ENCODE measurements at places on chromosomes 12 and 14. TPM values are rescaled to one million over a fixed set of nuclear protein-coding genes. Genes with fewer than 3 reads are reported as not detected.

Gene ZNF410
- 14.9 TPM for total RNA-seq

Gene SDR9C7
- total RNA-seq, result not detected

DNA sequence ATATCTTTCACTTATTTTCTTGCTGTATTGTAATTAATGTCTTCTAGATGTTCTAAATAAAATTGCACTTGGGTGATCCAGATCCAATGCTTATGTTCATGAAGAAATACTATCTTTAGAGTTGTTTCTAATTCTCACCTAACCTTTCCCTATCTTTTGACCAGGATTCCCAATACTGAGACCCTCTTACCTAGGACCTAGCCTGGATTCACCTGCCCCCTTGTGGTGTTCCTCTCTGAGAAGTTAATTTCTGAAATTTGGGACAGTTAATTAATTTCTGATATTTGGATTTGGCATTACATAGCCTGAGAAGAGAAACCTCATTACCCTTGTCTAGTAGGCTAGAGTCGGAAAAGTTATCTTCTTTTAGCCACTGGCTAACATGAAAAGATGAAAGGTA, 29.5 kb downstream of the FOXA1 start:
- H3K4me3 ChIP-seq, result no peak overlapping the region
- DNase-seq, result no peak
- H3K36me3 ChIP-seq, result no peaks in the 10 kb centered on the region
- no peaks in the 10 kb centered on the region for H3K4me1 ChIP-seq

DNA sequence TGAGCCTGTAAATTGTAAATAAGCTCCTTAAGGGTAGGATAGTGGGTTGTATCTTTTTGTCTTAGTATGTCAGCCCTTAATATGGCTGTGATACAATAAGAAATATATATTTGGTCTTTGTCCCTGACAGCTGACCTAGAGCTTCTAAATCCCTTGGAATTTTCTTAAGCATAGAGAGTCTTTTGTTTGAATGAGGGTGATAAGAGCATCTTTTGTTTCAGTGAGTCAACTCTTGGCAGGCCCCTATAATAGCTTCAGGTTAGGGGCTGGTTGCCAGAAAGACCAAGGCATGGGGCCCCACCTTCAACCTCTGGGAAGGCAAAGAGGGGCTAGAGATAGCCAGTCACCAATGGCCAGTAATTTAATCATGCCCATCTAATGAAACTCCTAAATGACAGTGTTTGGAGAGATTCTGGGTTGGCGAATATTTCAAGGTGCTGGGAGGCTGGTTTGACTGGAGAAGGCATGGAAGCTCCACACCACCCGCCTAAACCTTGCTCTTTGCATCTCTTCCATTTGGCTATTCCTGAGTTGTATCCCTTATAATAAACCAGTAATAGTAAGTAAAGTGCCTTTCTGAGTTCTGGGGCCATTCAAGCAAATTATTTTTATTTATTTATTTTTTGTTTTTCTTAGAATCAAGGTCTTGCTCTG, 10.5 kb downstream of the PALS1 start:
- no peak overlapping the region for H3K4me3 ChIP-seq
- DNase-seq, result no peak
- H3K4me1 ChIP-seq, result no peaks in the 10 kb centered on the region
- H3K27ac ChIP-seq, result no peak overlapping the region

GRCh38 chr14:95313707-95314106, 6.0 kb downstream of the CLMN start:
- H3K27me3 ChIP-seq, result no peaks in the 10 kb centered on the region
- H3K36me3 ChIP-seq, result no peaks in the 10 kb centered on the region
- peak overlapping the region; percentile 87 for H3K27ac ChIP-seq
- peak; percentile 94 for DNase-seq

- no peak overlapping the region for H3K4me3 ChIP-seq
- no peaks in the 10 kb centered on the region for H3K27me3 ChIP-seq
- H3K36me3 ChIP-seq, result no peaks in the 10 kb centered on the region
- H3K4me1 ChIP-seq, result peaks cover 10% of the 10 kb centered on the region
Measured at GRCh38 chr12:6959058-6959804, 8.1 kb downstream of the PTPN6 start.

GRCh38 chr12:116244001-116244400, 33.5 kb downstream of the MED13L start:
- no peak for DNase-seq
- H3K4me3 ChIP-seq, result no peak overlapping the region
- H3K36me3 ChIP-seq, result no peaks in the 10 kb centered on the region
- no peak overlapping the region for H3K27ac ChIP-seq

Gene GPR84
- total RNA-seq, result 0.35 TPM

- no peaks in the 10 kb centered on the region for H3K4me1 ChIP-seq
- H3K36me3 ChIP-seq, result no peaks in the 10 kb centered on the region
- no peak for DNase-seq
- H3K27ac ChIP-seq, result no peak overlapping the region
- no peaks in the 10 kb centered on the region for H3K27me3 ChIP-seq
Measured at GRCh38 chr12:52056801-52057637, 5.8 kb downstream of the NR4A1 start.

Gene FIGNL2
- 1.8 TPM for total RNA-seq

GRCh38 chr14:35666429-35667043, 132.6 kb downstream of the INSM2 start:
- H3K4me1 ChIP-seq, result no peaks in the 10 kb centered on the region
- no peaks in the 10 kb centered on the region for H3K27me3 ChIP-seq

Gene NPFF
- total RNA-seq, result not detected

Gene C14orf39
- total RNA-seq, result not detected

Data from right lobe of liver (tissue), 6 donors.